ENCODE measurements at places on chromosomes 5 and 9.

GRCh38 chr9:2761424-2761823, 44.1 kb downstream of the KCNV2 start:
- no peak for DNase-seq

DNA sequence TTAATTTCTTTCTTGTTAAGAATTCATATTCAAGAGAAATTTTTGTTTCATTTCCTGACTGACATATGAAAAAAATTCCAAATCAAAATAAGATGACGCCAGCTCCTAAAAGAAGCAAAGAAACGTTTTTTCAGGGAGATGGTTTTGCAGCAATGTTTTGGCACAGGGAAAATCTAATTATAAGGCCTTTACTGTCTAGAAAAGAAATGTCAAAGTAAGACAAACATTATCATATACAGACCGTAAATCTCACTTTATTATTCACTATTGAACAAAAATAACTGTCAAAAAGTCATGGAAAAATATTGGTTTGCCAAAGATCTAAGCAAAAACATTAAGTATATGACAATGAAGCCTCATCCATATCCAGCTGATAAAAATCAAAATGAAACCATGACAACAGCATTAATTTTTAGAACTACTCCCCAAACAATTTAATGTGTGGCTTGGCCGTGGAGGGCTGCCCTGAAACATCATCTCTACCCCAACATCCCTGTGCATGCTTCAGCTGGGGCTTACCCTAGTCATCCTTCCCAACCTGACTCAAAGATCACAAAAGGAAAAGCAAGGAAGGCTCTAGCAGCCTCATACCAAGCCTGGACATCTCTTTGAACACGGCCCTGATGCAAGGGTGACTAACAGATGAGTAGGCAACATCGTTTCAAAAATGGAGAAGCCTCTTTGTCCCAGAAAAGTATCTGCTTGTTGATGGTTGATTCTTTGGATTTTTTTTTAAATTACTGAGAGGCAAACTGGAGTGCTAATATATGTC, 95.6 kb downstream of the ARSB start:
- no peak for DNase-seq

- no peak for DNase-seq
Observed at GRCh38 chr9:12185856-12186255, 507.3 kb upstream of the TYRP1 start.

GRCh38 chr9:115694014-115694413, 459.6 kb upstream of the PAPPA start:
- no peak for DNase-seq

- no peak for DNase-seq
Observed at GRCh38 chr5:131756942-131757341, 39.9 kb downstream of the FNIP1 start.

GRCh38 chr9:61634192-61634591, 444.4 kb downstream of the SPATA31A7 start:
- DNase-seq = no peak

Data from stimulated activated CD4-positive, alpha-beta T cell treated with anti-CD3 and anti-CD28 coated beads, Interleukin-15, amount 100 ng/mL, for 48 hours (primary cell).